Activated CD4-positive, alpha-beta memory T cell treated with anti-CD3 and anti-CD28 coated beads, Interleukin-2, amount 10 ng/mL, durations not matched to agents 7 days and 5 days (primary cell): ENCODE measurements at places on chromosomes 1 and 21. TPM values are rescaled to one million over a fixed set of nuclear protein-coding genes. Genes with fewer than 3 reads are reported as not detected.
A peak's percentile ranks its signal among the peaks of the same experiment; 100 is the strongest.

GRCh38 chr1:19815801-19816736 is 986 bp upstream of the RNF186 start:
- no peak for DNase-seq
- no peaks in the 10 kb centered on the region for H3K4me1 ChIP-seq
- no peak overlapping the region for H3K4me3 ChIP-seq
- no peak overlapping the region for H3K27ac ChIP-seq
- peaks cover 3% of the 10 kb centered on the region for H3K27me3 ChIP-seq

DNA sequence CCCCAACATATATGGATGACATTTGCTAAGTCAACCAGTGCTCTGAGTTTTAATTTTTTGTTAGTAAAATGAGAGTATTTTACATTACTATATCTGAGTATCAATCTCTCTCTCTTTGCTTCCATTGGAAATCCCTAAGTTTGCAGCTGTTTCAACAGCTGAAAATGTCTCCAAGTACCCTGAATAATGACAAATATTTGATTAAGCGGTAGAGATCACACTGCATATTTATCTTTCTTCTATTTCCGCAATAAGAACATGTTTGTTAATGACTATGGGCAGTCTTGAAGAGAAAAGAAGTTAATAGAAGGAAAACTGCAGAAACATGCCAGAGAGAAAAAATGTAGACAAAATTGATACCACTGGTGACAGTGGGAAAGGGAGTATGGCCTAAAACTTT is 1117.5 kb downstream of the NCAM2 start:
- H3K4me1 ChIP-seq, result no peaks in the 10 kb centered on the region
- H3K27ac ChIP-seq, result no peak overlapping the region
- no peak overlapping the region for H3K4me3 ChIP-seq

CFHR1 gene
- not detected for total RNA-seq

DNA sequence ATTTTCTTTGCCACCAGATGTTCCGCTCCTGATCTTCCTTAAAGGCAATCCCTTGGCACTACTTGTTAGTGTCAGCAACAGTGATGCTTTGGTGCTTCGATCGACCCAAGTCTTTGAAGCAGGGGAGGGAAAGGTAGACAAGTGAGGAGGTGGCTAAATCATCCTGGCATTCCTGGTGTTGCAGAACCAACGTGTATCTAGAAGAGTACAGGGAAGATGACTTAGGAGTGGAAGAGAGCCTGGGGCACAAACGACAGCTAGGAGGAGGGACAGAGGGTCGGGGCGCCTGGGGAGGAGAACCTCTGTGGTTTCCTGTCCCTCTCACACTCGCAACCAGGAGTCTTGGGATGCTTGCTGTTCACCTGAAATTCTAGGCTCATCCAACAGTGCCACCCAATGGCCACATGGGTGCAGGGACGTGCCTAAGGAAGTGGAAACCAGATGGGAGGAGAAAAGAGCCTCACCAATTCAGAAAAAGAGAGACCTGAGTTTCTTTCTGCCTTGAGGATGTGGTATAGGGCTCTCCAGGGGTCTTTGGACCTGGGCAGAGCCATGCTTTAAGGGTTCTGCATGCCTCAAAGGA is 9.5 kb upstream of the KCNA2 start:
- peak; percentile 77 for DNase-seq
- H3K4me1 ChIP-seq, result peaks cover 62% of the 10 kb centered on the region
- H3K4me3 ChIP-seq, result no peak overlapping the region
- H3K27ac ChIP-seq, result no peak overlapping the region
- peaks cover 17% of the 10 kb centered on the region for H3K36me3 ChIP-seq
- H3K27me3 ChIP-seq, result no peaks in the 10 kb centered on the region

FNDC5 gene
- total RNA-seq, result not detected

TMEM240 gene
- 0.28 TPM for total RNA-seq

DNA sequence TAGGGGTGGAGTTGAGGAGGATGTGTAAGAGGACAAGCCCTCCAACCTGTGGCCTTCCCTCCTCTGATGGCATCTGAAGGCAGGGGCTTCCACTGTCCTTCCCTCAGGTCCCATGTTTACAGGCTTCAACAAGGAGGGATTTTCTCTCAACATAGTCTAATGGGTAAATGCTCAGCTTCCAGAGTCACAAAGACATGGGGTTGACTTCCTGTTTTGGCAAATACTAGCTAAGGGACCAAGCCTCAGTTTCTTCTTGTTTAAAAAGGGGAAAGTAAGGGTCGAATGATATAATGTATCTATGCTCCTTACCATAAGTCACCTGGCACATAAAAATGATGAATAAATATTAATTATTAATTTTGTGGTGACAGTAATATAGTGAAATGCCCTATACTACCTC is 3.1 kb downstream of the SV2A start:
- H3K4me1 ChIP-seq, result peaks cover 42% of the 10 kb centered on the region
- H3K36me3 ChIP-seq, result peaks cover 9% of the 10 kb centered on the region
- no peak overlapping the region for H3K27ac ChIP-seq
- no peak overlapping the region for H3K4me3 ChIP-seq

DNA sequence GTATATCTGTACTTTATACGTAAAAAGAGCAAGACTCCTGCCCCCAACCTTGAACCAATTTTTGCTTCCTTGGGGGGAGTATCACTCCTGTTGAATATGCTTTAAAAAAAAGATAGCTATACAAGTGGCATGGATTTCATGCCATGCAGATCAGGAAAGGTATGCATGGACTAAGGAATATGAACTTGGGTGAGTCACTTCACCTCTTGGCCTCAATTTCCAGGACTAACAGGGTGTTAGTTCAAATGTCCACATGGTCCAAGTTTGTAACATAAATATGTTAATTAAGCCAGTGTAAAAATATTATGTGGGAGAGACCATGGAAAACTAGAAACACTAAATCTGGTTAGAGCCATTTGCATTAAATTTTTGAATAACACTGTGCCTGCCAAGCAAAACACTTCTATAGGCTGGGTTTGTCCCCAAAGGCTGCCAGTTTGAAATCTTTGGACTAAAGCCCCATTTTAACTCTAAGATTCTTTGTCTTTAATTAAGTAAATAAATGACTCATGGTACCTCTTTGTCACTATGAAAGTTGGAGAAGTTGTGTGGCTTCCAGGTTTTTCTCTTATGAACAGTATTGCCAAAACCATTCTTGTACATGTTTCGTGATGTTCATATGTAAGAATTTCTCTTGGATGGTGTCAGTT is 33.1 kb downstream of the FAM177B start:
- peaks cover 10% of the 10 kb centered on the region for H3K4me1 ChIP-seq
- H3K27ac ChIP-seq, result no peak overlapping the region
- no peak overlapping the region for H3K4me3 ChIP-seq

IL10 gene
- 0.73 TPM for total RNA-seq

NUP210L gene
- 0.08 TPM for total RNA-seq

DNA sequence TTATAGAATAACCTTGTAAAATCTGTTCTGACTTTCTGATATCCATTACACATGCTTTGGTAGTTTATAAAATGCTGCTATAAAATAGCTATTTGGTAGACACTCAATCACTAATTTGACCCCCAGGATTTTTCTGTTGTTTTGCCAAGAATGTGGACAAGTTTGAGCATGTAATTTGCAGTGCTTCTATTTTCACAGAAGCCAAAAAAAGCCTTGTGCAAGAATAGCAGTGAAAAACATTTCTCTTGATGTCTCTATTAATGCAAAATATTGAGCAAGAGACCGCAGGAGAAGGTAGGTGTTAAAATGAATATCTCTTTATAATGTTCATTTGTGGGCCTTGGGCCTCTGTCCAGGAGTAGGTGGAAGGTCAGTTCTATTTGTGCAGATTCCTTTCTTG is 22.5 kb downstream of the MAP3K7CL start:
- H3K36me3 ChIP-seq, result peaks cover 3% of the 10 kb centered on the region
- no peak for DNase-seq
- H3K4me3 ChIP-seq, result no peak overlapping the region
- peaks cover 8% of the 10 kb centered on the region for H3K4me1 ChIP-seq
- no peaks in the 10 kb centered on the region for H3K27me3 ChIP-seq

MYOC gene
- not detected for total RNA-seq

GRCh38 chr21:16589006-16589898 is 859.5 kb downstream of the USP25 start:
- no peak overlapping the region for H3K27ac ChIP-seq
- H3K36me3 ChIP-seq, result no peaks in the 10 kb centered on the region

GRCh38 chr1:240734001-240734400 is 122.0 kb upstream of the GREM2 start:
- no peaks in the 10 kb centered on the region for H3K27me3 ChIP-seq
- no peak for DNase-seq
- no peak overlapping the region for H3K4me3 ChIP-seq
- H3K4me1 ChIP-seq, result no peaks in the 10 kb centered on the region

APCS gene
- total RNA-seq, result not detected

DNA sequence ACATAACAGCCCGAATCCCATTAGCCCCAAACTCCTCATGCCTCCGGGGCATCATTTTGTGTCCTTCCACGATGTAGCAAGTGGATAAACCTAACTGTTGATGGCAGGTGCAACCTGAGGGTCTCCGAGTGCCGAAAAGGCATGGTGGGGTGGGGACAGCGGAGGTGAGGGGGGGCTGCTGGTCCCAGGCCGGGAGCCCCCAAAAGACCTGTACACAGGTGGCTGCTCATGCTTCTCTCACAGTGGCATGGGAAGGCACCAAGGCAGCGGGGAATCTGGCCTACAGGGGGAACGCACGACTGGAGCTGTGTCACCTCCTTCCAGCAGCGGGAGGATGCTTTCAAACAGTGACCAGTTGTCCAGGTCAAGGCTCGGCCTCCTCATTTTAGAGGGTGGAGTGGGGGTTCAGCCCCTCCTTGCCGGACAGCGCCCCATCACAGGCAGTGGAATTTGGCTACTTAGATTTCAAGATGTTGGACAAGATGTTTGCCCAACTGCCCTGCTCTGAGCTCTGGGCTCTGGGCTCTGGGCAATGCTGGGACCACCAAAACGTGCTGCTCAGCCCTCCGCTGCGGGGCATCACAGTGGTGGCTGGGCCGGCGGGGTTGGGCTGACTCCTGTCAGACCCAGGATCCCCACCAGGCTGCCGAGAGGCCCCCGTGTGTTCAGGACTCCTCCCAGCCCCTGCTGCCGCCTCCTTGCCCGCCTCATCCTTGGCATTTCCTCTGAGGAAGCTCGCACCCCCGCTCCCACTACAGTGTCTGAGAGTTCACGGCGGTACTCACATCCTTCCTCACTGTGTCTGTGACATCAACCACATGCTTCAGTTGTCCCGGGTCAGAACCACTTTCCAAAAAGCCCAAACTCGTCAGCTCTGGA is 7.6 kb downstream of the DNMT3L start:
- no peak overlapping the region for H3K27ac ChIP-seq
- H3K36me3 ChIP-seq, result no peaks in the 10 kb centered on the region
- no peaks in the 10 kb centered on the region for H3K4me1 ChIP-seq
- DNase-seq, result no peak

DNA sequence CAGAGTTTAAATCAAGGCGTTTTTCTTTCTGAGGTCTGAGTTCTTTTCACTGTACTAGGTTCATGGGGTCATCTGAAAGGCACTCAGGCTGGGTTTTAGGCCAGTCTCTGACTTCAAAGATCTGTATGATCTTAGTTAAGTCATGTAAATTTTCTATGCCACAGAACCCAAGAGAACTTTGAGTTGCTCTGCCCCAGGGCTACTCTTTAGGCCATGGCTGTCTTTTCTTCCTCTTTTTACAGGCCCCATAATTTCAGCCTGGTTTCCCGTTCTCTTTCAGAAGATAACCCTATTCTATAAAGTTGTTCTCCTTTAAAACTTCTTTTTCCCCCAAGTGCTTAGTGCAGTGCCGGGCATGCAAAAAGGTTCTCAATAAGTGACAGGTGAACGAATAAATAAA is 26.1 kb downstream of the METTL13 start:
- H3K4me3 ChIP-seq, result no peak overlapping the region
- no peak for DNase-seq
- peaks cover 9% of the 10 kb centered on the region for H3K4me1 ChIP-seq
- no peak overlapping the region for H3K27ac ChIP-seq
- H3K36me3 ChIP-seq, result no peaks in the 10 kb centered on the region
- H3K27me3 ChIP-seq, result no peaks in the 10 kb centered on the region

DNA sequence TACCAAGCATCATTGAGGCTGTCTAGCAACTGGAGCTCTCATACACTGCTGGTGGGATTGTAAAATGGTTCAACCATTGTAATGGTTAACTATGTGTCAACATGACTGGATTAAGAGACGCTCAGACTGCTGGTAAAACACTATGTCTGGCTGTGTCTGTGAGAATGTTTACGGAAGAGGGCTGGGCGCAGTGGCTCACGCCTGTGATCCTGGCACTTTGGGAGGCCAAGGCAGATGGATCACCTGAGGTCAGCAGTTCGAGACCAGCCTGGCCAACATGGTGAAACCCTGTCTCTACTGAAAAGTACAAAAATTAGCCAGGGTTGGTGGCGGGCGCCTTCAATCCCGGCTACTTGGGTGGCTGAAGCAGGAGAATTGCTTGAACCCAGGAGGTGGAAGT is 4.8 kb upstream of the FCRLA start:
- H3K4me1 ChIP-seq, result no peaks in the 10 kb centered on the region
- no peak for DNase-seq
- H3K27ac ChIP-seq, result no peak overlapping the region
- H3K4me3 ChIP-seq, result no peak overlapping the region

OLFML2B gene
- total RNA-seq, result not detected

DNA sequence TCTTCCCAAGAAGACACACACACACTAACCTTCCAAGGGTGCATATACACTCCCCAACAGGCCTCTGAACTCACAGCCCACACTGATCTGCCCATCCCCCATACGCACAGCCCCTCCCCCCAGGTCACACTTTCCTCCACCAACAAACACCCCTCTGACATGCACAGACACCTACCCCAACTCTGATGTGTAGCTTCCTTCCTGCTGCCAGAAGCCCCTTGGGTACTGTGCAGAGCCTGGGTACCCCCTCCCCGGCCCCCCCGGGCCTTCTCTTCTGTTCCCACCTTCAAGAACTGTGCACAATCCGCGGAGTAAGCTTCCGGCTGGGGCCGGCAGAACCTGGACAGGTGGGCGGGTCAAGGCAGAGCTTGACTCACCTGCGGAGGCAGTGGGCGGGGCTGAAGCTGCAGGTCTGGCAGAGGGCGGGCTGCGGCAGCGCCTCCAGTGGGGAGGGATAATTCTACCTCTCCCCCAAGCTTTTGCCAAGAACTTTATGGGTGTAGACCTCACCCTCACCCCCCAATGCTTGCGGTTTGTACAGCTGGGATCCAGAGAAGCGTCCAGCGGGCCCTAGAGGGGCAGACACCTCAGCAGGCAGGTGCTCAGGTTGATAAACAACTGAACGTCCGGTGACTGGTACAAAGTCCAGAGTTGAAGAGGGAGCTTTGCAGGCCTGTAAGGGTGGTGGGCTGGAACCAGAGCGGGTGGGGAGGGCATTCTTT is at the start of gene C1orf210:
Gene C1orf210, minus strand, starts transcription at position 313 of the 722 bp plus-strand sequence. CDS start 2,311 bp downstream, outside the sequence.
- no peak within 1 kb of the TSS for H3K27ac ChIP-seq
- no peak for DNase-seq
- H3K36me3 ChIP-seq, result no peaks in the 10 kb centered on the region
- peaks cover 8% of the 10 kb centered on the region for H3K27me3 ChIP-seq
- H3K4me3 ChIP-seq, result no peak within 1 kb of the TSS
- H3K4me1 ChIP-seq, result no peaks in the 10 kb centered on the region

DNA sequence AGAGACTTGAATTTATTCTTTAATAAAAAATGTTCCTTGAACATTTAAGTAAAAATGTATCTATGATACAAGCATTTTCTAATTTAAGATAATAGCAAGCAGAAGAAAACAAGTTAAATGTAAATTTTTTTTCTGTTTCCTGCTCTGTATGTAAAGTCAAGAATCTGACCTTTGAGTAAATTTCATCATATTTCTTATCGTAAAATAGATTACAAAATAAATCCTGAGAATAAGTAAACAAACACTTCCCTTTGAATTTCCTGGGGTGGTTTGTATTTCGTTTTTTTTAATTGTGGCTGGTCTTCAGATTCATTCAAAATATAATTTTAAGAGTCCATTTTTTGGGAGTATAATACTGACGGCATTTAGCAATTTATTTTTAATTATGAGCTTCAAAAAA is 77.6 kb downstream of the POU2F1 start:
- DNase-seq, result no peak
- H3K4me3 ChIP-seq, result no peak overlapping the region
- H3K36me3 ChIP-seq, result no peaks in the 10 kb centered on the region
- peaks cover 3% of the 10 kb centered on the region for H3K4me1 ChIP-seq
- H3K27ac ChIP-seq, result no peak overlapping the region
